ENCODE measurements at places on chromosomes 6 and 20.

DNA sequence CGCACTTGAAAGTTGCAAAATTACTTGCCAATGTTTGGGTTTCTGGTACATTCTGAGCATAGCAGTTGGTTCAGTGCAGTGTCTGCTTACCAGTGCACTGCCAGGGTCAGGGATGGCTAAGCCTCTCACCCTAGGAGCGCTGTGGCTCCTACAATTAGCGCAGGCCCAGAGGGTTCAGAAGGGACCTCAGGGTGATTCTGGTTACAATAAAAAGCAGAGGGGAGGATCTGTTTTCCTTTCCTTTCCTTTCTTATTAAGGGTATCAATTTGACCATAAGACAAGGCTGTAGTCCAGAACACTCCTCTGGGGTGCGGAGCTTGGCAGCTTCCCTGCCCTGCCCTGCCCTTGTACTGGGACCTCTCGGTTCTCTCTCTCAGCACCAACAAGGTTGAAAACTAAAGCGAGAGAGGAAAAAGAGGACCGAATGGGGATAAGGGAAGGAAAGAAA, 2.6 kb downstream of the MAFB start:
- DNase-seq = no peak

GRCh38 chr6:10463491-10464481, 48.9 kb upstream of the TFAP2A start:
- no peak for DNase-seq

- DNase-seq = no peak
Measured at GRCh38 chr6:101392586-101393230, 800 bp upstream of the GRIK2 start.

- DNase-seq = no peak
Measured at GRCh38 chr6:1609041-1609647, 571 bp upstream of the FOXC1 start.

DNA sequence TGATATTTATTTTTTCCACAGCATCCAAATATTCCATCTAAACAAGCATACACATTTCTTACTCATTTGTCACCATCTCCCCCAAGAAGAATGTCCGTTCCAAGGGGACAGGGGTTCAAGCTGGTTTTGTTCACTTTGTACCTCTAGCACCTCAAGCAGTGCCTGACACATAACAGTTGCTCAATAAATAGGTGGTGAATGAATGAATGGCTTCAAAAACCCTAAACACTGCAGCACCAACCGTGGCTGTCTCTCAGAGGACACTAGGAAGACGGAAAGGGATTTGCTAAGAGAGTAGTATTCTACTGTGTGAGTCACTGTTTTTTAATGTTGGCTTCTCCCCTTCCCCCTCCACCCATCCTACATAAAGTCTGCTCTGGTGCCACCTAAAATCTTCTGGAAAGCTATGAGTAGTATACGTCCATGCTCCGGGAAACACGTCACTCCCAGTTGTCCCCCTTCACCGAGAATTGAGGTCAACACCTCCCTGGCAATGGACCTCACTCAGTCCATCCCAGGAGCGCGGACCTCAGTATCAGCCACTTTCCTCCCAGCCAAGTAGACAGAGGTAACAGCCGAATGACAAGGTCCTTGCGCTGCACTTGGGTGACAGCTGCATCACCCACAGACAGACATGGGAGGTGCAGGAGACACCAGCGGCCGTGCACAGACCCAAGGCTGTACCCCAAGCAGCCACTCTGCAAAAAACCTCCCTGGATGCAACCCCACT, 107.4 kb downstream of the PREX1 start:
- DNase-seq = no peak

- DNase-seq = no peak
Measured at GRCh38 chr20:17172836-17173516, 53.9 kb upstream of the PCSK2 start.

GRCh38 chr6:44003345-44004061, 123.7 kb downstream of the MRPL14 start:
- DNase-seq = no peak

DNA sequence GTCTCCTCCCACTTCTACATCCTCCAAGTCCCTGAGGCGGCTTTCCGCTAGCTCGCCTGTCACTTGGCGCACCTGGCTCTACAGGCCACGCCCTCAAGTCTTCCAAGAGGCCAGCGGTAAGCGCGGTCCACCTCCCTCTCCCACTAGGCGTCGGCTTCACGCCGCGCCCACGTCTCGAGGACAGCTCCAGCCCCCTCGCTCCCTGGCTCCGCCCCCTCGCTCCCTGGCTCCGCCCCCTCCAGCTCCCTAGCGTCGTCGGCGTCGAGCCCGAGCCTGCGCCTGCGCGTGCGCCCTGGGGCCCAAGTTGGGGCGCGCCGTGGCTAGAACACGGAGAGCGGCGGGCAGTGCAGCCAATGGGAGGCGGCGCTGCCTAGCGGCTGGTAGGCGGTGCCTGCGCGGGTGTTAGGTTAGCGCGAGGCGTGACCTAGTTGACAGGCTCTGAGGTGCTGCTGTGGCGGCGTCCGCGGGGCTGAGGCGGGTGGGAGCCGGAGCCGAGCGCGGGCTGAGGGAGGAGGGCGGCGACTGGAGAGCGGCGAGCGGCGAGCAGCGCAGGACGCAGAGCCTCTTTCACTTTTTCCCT, at the start of gene MACROD2:
Gene MACROD2 (plus strand): TSS at position 431 of the 580 bp plus-strand sequence.
- peak; percentile 71 for DNase-seq

- no peak for DNase-seq
Measured at GRCh38 chr20:10478205-10478604, 43.1 kb downstream of the SLX4IP start.

GRCh38 chr6:155128977-155129376, 133.9 kb downstream of the TIAM2 start:
- no peak for DNase-seq

DNA sequence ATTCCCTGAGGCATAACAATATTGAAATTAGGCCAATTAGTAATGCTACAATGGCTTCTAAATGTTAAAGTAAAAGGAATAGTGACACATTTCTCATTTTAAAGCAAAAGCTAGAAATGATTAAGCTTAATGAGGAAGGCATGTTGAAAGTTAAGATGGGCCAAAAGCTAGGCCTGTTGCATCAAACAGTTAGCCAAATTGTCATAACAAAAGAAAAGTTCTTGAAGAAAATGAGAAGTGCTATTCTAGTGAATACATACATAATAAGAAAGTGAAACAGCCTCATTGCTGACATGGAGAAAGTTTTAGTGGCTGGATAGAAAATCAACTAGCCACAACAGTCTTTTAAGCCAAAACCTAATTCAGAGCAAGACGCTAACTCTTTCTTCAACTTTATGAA, 12.9 kb downstream of the OR2A4 start:
- no peak for DNase-seq

DNA sequence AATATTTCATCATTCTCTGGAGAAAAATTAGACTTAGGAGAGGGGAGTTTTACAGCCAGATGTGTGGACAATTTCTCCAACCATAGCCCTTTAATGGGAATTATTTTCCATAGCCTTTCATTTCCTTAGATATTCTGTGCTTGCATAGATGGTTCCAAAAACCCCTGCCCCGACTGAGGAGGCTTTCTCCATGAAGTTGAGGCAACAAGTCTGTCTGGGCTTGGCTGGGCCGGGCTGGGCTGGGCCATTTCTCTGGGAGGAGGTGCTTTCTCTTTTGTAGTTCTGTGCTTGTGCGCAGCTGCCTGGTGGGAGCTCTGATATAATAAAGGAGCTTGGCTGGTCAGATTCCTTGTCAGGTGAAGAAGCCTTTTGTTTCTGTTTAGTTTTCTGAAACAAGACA, 71.4 kb downstream of the SOBP start:
- DNase-seq = no peak

DNA sequence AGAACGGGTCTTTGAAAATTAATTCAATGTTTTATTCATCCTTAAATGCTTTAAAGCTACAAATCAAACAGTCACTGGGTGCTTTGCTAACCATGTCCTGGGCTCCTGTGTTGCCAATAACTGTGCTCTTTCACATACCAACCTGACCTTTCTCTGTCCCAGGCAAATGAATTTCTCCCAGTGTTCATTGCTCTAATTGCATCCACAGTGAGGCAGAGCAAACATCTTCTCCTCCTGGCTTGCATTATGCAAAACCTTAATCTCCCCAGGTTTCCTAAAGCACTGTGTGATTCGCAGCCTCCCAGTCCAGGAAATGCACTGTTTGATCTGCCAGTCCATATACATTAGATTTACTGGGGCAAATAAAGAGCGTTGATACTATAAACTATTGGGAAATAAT, 219.0 kb downstream of the PREX1 start:
- no peak for DNase-seq

GRCh38 chr20:61186771-61187472, 65.1 kb upstream of the CDH4 start:
- DNase-seq = no peak

DNA sequence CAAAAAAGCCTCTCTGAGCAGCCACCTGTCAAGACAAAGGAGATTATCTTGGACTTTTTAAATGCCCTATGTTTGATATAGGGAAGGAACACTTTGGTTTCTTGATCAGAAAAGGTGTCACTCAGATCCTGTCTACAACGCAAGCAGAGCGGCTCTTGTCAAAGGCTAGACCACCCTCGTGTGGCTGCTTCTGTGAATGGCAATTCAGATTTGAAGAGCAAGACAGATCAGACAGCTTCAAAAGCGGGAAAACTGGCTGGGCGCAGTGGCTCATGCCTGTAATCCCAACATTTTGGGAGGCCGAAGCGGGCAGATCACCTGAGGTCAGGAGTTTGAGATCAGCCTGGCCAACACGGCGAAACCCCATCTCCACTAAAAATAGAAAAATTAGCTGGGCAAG, 10.1 kb upstream of the NXT1 start:
- no peak for DNase-seq

- DNase-seq = no peak
Measured at GRCh38 chr6:119348748-119349360, 707 bp downstream of the MAN1A1 start.

GRCh38 chr6:90874931-90875330, 288.1 kb upstream of the MAP3K7 start:
- no peak for DNase-seq

GRCh38 chr6:76774781-76775384, 688.4 kb downstream of the HTR1B start:
- no peak for DNase-seq

DNA sequence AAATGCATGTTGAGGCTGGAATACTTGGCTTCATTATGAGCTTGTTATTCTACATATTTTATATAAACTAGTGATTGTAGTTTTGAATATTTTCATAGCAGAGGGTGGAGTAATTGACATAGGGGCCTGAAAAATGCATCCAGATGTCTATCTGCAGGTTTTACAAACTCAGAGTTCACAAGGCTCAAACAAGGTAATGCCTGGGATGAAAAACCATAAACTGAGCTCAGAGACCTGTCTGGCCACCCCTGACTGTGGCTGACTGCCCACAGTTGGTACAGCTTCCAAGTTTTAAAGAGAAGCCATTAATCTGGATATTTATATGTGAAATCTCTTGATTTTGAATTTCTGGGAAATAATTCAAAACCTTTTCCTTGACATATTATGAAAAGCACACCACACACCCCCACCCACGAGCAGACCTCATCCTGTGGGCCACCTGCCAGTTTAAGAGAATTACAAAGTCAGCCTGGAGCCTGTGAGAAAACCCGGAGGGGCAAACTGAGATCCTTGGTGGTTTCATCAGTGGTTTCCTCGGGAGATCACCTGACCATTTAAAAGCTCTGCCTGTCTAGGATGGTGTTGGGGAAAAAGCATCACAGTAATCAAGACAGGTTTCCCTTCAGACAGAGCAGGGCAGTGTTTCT, 230.1 kb downstream of the SAMD5 start:
- no peak for DNase-seq

DNA sequence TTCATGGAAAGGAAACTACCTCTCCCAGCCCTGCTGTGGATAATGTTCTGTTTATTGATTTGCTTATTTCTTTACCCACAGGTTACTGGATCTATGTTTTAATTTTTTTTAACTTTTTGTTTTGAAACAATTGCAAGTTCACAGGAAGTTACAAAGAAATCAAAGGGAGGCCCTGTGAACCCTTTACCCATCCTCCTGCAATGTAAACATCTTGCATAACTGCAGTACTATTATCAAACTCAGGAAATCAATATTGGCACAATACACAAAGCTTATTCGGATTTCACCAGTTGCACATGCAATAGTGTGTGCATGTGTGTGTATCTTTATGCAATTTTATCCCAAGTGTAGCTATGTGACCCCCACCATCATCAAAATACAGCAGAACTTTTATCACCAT, 398.0 kb downstream of the BTBD3 start:
- no peak for DNase-seq

DNA sequence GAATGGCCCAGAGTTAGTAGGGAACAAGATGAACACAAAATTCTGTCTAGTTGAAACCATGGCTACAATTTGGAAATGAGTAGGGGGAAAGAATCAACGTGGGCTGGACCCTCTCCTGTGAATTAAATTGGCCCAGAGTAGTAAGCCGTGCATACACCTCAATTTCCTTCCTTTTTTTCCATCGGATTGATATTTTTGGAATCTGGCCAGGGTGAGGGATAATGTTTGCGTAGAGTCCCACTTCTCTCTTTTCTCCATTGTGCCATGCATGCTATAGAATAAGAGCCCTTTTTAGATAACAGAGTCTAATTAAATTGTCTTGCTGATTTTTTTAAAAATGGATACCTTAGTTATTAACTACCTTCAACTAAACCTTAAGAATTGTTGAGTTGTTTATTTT, 35.2 kb downstream of the XRN2 start:
- DNase-seq = no peak

- DNase-seq = no peak
Measured at GRCh38 chr20:10476319-10476724, 41.2 kb downstream of the SLX4IP start.

DNA sequence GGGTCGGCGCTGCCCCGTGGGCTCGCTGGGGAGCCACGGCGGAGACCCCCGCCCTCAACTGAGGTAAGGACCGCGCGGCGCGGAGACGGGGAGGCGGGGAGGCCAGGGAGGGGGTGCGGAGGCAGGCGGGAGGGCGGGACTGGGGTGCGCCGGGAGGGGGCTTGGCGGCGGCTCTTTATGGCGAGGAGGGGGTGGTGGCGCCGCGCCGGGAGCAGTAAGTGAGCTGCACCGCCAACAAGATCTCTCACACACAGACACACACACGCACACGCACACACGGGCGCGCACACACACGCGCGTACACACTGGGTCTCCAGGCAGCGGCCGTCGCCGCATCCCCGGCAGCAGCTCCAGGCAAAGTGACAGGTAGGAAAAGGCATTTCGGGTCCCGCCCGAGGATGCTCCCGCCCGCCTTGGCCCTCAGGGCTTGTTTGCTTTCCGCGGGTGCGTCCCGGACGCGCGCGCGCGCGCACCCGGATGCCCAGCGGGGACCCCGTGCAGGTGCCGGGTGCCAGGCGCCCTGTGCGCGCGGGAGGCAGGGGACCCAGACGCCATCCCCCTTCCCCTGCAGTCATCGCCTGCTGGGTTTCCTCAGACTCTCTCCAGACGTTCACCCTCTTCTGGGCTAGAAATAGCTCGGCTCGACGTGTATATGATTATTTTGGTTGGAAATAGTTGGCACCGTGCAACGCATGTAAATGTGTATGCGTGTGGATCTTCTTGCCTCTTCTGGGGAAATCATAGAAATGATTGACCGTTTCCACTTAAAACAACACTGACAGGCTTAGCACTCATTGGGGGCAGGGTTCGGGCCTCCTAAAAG, at the start of gene PLCB4:
Gene PLCB4 (plus strand): TSS at position 247 of the 823 bp plus-strand sequence. CDS start 238,728 bp downstream, outside the sequence.
- DNase-seq = no peak

- DNase-seq = no peak
Measured at GRCh38 chr20:37853823-37854375, 49.0 kb upstream of the VSTM2L start.

Data from omental fat pad (tissue), 4 donors.